ENCODE measurements at places on chromosomes 6 and 20.

- no peak for DNase-seq
Observed at GRCh38 chr6:165086814-165087213, 222.6 kb downstream of the C6orf118 start.

GRCh38 chr20:64003960-64004725, 23.2 kb downstream of the PRPF6 start:
- peak; percentile 69 for DNase-seq

GRCh38 chr6:156919370-156919769, 142.2 kb downstream of the ARID1B start:
- DNase-seq = no peak

DNA sequence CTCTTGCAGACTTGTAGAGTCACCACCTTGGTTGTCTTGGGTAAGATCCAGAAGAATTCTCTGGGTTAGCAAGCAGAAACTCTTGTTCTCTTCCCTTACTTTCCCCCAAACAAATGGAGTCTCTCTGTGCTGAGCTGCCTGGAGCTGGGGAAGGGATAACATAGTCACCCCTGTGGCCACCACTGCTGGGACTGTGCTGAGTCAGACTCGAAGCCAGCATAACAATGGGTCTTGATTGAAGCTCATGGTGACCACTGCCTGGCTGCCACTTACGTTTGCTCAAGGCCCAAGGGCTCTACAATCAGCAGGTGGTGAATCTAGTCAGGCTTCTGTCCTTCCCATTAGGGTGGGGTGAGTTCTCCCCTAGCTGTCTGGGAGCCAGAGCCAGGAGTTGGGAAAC, 15.4 kb upstream of the ERVFRD-1 start:
- no peak for DNase-seq

- DNase-seq = no peak
Observed at GRCh38 chr6:47655719-47656595, 42.4 kb upstream of the ADGRF4 start.

DNA sequence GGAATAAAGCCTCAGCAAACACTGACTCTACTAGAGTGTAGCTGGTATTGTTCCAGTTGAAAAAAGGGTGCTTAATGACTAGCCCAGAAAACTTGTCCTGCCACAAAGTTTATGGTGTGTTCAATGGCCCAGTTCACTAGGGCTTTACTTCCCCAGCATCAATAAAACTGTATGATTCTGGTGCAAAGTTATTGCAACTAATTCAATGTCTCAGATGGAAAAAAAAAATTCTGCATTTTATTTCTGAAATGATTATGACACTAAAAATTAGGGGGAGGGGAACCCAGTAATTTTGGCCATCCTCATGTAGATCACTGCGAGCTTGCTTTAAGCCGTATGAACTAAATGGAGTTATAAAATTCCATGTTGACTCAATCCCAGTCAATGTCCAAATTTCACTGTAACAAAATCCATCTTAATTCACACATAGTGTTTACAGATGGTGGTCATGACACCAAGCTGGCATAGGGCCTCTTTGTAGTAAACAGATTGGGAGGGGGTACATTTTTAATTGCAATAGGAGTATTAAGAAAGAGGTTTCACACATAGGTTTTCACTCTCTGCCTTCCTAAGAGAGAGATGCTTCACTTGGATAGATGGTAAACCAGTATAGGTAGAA, 41.2 kb downstream of the PTPRK start:
- no peak for DNase-seq

- DNase-seq = no peak
Observed at GRCh38 chr6:13668291-13668928, 43.2 kb downstream of the RANBP9 start.
